NCI-H1694 treated with DMSO at 0.1 percent for 48 hours (cell line): ENCODE measurements at places on chromosomes 2 and 18.

GRCh38 chr2:171531291-171531690, 9.0 kb downstream of the CYBRD1 start:
- DNase-seq, result no peak

GRCh38 chr2:8981876-8982275, 21.6 kb downstream of the MBOAT2 start:
- no peak for DNase-seq

DNA sequence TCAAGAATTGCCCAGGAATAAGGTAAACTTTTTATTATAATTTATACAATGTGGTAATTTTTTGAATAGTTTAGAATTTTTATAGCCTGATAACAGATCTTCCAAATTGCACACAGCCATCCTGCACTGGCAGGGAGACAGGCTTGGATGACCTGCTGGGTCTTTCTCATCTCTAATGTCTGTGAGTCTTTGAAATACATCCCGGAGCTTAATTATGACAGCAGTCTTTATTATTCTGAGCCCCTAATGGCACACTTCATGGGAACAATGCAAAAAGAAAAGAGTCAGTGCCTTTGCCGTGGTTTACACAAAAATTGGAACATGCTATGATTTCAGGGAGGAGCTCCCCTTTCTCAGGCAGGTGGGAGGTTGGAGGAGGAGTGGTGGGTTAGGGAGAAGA, 71.0 kb downstream of the TMEM182 start:
- DNase-seq, result no peak

- DNase-seq, result no peak
Measured at GRCh38 chr2:88857951-88858411, 166.5 kb downstream of the RPIA start.

GRCh38 chr2:179751163-179751809, 110.1 kb downstream of the ZNF385B start:
- DNase-seq, result peak; percentile 58

- DNase-seq, result no peak
Measured at GRCh38 chr18:9191658-9192256, 55.2 kb downstream of the ANKRD12 start.
